ENCODE measurements at places on chromosomes 12 and 14.

DNA sequence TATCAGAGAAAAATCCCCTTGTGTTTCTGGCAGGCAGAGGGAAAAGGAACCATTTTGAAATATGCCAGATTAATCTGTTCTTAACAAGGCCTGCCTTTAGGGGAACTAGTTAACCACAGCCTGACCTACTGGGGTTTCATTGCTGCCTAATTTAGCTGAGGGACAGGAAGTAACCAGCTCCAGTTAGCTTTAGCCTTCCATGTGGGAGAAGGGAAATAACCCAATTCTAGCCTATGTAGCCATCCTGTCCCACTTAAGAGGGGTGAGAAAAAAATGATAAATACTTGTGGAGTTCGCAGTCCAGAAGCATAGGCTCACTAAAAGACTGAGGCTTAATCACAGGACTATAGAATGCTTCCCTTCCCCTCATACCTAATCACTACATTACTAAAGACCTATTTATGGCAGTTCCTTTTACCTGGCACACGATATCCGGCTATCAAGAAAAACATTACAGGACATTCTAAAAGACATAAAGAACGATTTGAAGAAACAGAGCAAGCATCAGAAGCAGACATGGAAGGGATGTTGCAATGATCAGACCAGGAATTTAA, 22.8 kb downstream of the COX8C start:
- DNase-seq, result no peak

- DNase-seq, result no peak
These were observed 11.3 kb downstream of the MED13L start for GRCh38 chr12:116266168-116266601.

- DNase-seq, result no peak
These were observed 402.2 kb upstream of the USP15 start for GRCh38 chr12:61857968-61858367.

- DNase-seq, result no peak
These were observed 31.0 kb downstream of the PLCZ1 start for GRCh38 chr12:18706798-18707197.

DNA sequence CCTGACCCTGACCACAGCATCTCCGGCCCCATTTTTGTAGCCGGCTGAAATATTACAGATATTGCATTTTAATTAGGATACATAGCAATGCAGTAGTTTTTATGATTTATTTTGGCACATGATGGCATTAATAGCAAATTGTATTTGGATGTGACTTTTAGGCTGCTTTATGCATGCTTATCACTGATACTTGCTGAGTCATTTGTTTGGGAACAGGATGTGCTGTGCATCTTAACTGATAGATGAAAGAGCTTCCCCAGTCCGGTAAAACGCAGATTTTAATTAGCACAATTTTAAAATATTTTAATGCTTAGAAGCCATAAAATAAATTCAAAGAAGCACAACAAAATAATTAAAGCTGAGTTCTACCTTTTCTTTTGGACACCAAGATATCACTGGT, 90.7 kb downstream of the OTOGL start:
- no peak for DNase-seq

DNA sequence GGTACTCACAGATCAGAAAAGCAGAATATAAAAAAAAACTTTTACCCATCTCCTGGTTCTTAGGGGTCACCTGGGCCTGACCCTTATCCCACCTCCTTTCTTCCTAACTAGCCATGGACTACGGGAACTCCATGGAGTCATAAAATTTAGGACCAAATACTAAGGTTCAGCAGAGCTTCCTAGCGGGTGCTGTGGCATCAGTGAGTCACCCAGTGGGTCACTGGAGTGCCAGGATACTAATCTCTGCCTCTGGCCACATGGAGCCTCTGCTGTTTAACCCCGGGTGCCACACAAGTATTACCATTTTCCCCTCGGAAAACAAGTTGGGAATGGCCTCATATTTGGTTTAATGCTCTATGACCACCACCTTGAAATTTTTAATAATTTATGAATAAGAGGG, 6.9 kb downstream of the ZBTB39 start:
- DNase-seq, result no peak

- DNase-seq, result peak; percentile 75
These were observed 210.9 kb upstream of the FKBP4 start for GRCh38 chr12:2583642-2584401.

GRCh38 chr12:29212682-29213403, 63.8 kb downstream of the FAR2 start:
- no peak for DNase-seq

- DNase-seq, result no peak
These were observed 108.6 kb downstream of the SAMD4A start for GRCh38 chr14:54675236-54676128.

GRCh38 chr14:76193696-76194095, 42.0 kb downstream of the GPATCH2L start:
- no peak for DNase-seq

DNA sequence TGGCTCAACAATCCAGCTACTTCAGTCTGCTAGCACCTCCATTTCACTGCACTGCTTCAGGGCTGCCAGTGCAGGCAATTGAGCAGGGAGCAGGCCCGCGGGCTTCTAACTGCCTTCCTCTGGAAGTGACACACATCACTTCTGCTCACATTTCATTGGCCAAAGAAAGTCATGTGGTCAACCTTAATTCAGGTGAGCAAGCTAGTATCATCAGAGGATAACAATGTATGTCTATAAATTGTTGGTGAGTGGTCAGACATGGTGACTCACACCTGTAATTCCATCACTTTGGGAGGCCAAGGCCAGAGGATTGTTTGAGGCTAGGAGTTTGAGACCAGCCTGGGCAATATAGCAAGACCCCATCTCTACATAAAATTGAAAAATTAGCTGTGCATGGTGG, 22.3 kb upstream of the CHGA start:
- DNase-seq, result no peak

- no peak for DNase-seq
These were observed 2.3 kb upstream of the KRT5 start for GRCh38 chr12:52522346-52523011.
